Transverse colon (tissue), 4 donors: ENCODE measurements at places on chromosomes 3 and 15. TPM values are rescaled to one million over a fixed set of nuclear protein-coding genes. Genes with fewer than 3 reads are reported as not detected.

Gene RBMS3
- total RNA-seq: 3.8 TPM

Gene PSTPIP1
- total RNA-seq: 35.2 TPM

Gene CCR1
- total RNA-seq: 4.4 TPM

Gene TF
- total RNA-seq: 7.1 TPM

Gene LSAMP
- total RNA-seq: 4.4 TPM

Gene CTXN2
- not detected for total RNA-seq

Gene EPHA6
- total RNA-seq: 0.60 TPM
